ENCODE measurements at places on chromosomes 3 and 15.

GRCh38 chr15:46735115-46735514, 982.2 kb upstream of the SEMA6D start:
- DNase-seq: no peak

DNA sequence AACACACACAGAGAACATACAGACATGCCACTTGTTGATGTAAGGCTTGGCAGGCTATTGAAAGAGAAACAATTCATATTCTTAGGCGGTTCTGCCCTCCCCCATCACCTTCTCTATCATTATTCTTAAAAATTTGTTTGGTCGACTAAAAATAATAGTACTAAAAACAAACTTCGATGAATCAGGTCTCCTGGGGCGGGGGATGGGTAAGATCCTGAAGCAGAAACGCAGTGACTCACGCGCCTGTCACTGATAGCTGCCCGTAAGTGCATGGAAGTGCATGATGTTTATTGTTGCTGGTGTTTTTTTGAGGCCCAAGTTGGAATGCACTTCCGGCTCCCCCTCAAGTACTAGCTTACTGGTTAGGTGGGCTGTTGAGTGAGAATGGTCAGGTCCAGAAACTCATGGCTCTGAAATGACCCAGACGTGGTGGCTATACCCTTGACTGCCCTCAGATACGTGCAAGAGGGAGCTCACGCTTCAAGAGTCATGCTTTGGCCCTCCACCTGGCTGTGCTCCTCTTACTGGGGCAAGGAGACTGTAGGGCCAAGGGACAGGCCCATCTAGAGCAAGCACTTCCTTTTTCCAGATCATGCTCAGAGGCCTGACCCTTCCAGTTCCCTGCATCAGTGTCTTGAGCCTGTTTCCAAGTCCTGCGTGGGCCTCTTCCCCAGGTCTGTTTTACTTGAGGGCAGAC, 10.9 kb downstream of the SMAD3 start:
- DNase-seq: no peak

- DNase-seq: no peak
Measured at GRCh38 chr3:103684904-103685303, 1250.1 kb downstream of the ZPLD1 start.

- DNase-seq: no peak
Measured at GRCh38 chr15:35505141-35505540, 40.8 kb downstream of the DPH6 start.

- DNase-seq: no peak
Measured at GRCh38 chr15:51128701-51129100, 34.0 kb upstream of the TNFAIP8L3 start.

DNA sequence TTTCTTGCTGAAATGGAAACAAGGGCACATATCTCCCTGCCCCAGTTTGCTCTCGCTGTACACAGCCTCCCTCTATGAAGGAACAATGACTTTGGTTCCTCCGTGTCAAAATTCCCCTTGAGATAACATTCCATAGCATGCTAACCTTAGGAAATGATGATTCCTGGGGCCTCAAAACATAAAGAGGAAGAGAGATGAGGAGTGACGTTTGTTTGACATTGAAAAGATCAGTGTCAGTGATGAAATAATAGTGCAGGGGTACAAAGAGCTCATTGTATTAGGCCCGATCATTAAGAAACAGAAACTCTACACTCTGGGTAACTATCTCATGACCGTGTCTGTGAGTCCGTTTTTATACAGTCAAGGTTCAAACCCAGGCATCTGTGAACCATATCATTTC, 55.2 kb downstream of the ARNT2 start:
- no peak for DNase-seq

DNA sequence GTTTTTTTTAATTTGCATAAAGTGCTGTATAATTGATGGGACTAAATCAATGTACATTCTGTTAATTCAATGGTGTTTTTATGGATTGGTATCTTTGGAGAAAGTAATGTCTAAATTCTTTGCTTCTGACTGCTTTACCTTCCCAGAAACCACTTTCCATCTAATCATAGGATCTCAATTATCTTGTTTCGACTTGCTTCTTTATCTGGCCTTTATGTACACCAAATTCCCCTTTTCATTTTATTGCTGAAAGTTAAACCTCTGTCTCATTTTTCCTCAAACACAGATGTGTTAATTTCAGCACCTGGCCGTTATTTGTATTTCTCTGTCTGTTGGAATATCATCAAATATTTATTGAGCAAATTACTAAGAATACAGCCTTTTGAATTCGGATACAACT, 287.3 kb upstream of the GBE1 start:
- DNase-seq: no peak

DNA sequence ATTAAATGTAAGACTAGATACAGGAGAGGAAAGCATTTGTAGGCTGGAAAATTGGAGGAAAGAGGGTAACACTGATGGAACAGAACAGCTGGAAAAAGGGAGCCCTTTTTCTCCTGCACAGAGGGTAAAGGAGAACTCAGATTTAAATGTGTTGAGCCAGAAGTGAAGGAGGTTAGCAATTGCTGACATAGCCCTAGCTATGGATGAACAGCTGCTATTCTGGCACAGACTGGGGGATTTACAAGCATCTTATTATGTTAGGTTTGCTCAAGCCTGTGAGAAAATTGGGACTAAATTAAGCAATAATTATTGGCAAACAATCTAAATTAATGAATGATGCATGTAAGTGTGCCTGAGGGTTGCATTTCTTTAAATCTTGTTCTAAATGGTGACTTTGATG, 40.6 kb upstream of the PRR20G start:
- no peak for DNase-seq

DNA sequence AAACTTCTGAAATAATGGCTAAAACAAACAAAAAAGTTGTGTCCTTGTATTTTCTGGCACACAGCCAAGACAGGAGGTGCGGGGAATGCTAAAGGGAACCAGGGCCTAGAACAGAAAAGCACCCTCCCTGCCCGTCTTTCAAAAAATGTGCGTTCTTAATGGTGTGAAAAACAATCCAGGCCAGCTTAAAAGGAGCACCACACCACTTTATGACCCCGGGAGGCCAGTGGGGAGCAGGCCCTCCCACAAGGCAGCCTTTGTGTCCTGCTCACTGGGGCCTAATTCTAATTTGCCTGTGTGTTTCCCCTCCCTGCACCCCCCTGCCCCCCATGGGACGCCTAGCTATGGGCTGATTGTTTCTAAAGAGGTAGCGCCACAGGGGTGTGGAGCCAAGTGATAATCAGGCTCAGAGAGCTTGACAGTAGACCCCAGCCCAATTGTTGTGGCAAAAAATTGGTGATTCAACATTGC, 181.4 kb downstream of the GREM1 start:
- DNase-seq: peak; percentile 86

DNA sequence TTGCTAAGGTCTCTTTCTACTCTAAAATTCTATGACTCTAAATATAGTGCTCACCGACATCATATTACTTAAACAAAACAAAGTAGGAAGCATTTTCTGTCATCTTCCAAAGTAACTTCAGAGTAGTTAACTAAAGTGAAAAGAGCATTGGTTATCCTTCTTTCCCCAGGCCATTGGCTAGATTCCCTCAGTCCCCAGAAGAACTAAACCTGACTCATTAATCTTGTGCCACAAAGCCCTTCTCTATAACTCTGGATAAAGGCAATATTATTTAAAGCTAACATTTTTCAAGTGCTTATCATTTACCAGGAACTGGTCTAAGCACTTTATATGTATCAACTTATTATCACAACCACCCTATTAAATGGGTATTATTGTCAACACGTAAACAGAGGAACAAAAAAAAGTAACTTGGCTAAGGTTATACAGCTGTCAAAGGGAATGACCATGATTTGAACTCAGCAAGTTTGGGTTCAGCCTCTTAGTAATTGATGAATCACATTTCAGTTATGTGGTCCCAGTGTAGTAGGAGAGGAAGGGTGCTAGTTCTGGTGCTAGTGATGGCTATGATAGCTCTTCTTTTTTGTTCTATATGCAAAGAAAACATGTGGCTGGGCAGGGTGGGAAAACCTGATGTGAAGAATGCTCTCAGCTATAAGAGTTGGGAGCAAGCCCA, 304.9 kb downstream of the FGF12 start:
- no peak for DNase-seq

- DNase-seq: no peak
Measured at GRCh38 chr3:75342425-75342824, 321.7 kb upstream of the FRG2C start.

- no peak for DNase-seq
Measured at GRCh38 chr15:87151202-87151748, 1071.6 kb downstream of the AGBL1 start.

DNA sequence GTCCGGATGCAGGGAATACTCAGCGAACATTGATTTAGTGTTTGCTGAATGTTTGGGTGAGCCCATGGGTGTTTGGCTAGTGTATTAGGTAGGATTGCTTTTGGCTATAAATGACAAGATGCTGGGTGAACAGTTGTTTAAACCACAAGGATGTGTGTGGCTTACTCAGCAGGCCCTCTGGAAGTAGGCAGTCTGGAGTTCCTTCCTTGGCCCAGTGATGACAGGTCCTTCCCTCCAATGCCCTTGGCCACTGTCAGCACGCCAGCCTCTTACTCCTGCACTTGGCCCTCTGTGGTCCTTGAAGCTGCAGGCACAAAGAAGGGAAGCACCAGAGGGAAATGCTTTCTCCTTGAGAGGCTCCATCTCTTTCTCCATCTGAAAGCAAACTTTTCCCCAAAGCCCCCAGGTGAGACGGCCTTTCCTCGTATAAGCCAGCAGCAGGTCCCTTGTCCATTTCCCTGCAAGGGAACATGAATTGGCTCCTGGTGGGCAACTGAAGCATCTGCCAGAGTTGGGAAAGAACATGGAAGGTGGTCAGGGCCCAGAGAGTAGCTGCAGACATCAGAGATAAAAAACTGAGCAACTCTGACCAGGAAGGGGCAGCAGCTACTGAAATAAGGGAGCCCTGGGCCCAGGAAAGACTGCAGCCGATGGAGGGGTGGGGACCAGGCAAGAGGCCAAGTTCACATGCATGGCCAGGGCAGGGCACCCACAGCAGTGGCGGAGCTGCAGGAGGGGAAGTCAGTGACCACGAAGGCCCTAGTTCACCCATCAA, 105.0 kb downstream of the TPRA1 start:
- DNase-seq: peak; percentile 26

- no peak for DNase-seq
Measured at GRCh38 chr15:88142121-88142520, 114.4 kb downstream of the NTRK3 start.

DNA sequence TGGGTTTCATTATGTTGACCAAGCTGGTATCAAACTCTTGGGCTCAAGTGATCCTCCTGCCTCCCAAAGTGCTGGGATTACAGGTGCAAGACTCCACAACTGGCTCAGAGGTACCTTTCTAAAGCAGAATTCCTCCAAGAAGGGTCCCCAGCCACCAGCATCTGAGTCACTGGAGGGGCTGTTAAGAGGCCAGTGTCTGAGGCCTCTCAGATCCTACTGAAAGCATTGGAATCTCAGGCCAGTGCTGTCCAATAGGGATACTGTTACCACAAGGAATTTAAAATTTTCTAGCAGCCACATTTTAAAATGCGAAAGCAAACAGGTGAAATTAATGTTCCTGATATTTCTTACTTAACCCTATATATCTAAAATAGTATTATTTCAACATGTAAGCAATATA, 1.3 kb downstream of the CAV3 start:
- DNase-seq: no peak

- DNase-seq: no peak
Measured at GRCh38 chr3:96182756-96183155, 631.6 kb upstream of the EPHA6 start.

- no peak for DNase-seq
Measured at GRCh38 chr15:72474466-72474911, 359 bp downstream of the ARIH1 start.

DNA sequence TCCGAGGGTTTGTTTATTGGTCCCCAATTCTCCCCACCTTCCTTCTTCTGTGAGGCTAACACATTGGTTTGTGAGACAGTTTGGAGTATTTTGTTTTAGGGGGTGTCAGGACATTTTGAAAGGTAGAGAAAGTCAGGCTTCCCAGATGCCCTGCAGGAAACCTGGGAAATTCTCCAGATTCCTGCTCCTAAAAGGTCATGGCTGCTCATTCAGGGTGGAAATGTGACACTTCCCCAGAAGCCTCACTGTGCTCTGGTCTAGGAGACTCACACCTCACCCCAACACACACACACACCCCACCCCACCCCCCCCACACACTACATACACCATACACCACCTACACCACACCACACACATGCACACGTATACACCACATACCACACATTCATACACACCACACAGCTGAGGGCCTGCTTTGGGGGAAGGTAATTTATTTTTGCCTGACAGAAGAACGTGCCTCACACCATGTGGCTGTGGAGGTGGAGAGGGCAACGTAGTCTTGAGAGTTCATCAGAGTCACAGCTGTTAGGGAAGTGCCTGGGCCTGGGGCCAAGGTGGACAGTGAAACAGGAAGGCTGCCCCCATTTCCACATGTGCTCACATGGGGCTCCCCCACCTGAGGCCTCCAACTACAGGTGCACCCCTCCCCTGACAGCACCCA, 40.4 kb upstream of the LIMD1 start:
- DNase-seq: no peak

DNA sequence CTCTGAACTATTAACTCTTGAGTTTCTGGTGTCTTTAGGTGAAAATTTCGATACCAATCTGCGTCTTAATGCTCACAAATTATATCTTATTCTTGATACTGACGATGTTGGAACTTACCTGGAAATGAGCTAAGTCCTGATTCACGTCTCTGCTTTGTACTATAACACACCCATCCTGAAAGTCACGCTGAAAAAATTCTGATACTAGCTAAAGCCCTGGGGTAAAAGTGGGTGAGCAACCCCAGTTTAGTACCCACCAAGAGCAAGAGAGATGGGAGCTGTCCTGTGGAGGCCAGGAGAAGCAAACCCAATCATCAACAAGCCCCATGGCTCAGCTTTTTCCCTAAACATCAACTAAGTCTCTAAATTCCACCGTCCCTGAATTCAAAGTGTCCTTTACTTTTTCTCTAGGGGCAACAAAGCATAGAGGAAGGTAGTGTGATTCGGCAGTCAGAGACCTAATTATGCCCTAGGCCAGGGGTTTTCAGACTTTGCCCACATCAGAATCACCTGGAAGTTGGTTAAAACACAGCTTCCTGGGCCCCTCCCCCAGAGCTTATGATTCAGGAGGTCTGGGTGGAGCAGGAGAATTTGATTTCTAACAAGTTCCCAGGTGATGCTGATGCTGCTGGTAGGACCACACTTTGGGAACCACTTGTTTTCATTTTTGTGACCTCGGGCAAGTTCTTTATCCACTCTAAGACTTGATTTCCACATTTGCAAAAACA, 90.2 kb downstream of the OSBPL10 start:
- no peak for DNase-seq

- no peak for DNase-seq
Measured at GRCh38 chr15:77852241-77853007, 219.7 kb upstream of the LINGO1 start.

DNA sequence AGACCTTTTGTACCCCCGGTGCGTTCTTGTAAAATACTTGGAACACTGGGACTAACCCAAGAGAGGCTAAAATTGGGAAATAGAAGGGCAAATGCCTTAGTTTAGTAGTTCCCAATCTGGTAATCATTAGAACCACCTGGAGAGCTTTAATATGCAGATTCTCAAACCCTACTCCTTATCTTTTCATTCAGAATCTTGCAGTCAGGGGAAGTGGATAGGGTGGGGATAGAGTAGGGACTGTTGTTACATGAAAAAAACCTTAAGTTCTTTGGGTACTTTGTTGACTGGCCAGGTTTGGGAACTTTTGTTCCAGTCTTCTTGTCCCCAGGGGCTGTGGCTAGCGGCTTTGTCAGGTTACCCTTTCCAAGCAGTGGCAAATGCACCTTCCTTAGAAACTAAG, 15.9 kb downstream of the MAPKBP1 start:
- no peak for DNase-seq

- no peak for DNase-seq
Measured at GRCh38 chr3:126996905-126997304, 14.0 kb downstream of the PLXNA1 start.

GRCh38 chr3:116440196-116440595, 5.1 kb downstream of the LSAMP start:
- DNase-seq: no peak
